ENCODE measurements at places on chromosomes 7 and 10.
A peak's percentile ranks its signal among the peaks of the same experiment; 100 is the strongest.

DNA sequence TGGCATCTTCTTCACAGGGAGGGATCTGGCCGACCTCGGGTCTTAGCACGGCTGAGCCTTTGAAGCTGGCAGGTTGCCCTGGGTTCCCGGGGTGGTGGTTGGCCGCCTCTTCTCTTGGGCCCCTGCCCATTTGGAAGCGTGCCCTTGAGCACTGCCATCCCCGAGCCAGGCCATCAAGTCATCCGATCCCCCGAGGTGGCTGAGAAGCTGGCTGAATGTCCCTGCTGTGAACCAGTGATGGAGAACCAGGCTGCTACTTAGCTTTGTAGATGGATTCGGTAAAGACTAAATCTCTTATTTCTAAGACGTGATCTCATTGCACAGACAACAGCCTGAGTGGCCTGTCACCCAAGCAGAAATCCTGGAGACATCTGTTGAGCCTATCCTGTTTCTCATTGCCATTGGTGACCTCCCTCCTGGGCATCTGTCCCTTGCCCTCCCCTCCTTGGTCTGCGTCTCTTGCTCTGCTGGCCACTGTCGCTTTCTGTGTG lies 74.3 kb downstream of the GRK5 start:
- DNase-seq, result no peak

DNA sequence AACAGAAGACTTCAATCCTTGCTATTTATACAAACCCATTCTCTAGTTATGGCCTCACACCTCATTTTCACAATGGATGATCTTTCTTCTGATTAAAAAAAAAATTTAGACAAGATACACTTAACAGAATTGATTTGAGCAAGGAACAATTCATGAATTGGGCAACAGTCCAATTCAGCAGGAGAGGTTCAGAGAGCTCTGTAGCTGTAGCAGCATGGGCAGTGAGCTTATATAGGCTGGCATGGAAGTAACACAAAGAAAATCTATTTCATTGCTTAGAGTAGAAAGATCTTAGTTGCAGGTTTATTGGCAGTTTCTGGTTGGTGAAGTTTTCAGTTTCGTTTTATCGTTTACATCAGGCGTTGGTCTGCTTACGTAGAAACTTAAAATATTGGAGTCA lies 23.0 kb upstream of the LRGUK start:
- DNase-seq, result peak; percentile 36

DNA sequence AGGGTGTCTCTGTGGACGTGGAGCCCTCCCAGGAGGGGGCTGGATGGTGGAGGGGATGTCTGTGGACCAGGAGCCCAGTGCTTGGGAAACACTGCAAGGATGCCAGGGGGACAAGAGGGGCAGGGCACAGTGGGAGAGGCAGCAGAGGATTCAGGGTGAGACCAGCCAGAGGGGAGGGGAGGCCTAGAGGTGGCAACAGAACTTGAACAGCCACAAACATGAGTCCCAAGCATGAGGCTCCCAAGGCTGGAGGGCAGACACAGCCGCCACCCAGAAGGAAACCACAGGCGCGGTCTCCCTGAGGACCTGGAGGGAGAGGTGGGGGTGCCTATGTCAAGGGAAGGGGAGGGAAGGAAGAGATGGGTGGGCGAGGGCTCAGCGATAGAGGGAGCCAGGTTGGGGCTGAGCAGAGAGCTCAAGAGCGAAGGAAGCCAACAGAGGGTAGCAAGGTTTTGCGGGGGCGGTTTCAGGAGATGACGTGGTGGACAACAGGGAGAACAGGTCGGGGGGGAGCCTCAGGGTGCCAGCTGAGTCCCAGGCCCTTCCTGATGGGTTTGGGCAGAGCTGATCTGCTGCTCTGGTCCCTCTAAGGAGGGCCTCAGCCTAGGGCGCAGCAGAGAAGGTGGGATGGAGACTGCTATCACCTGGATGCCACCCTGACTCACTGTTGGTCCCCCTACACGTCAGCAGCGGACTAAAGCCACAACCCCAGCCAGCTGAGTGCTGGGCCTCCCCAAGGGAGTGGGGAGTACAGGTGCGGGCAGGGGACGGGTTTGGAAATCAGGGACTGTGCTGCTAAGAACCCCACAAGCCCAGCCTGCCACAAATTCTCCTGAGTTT lies 6.7 kb upstream of the PILRA start:
- DNase-seq, result peak; percentile 42

DNA sequence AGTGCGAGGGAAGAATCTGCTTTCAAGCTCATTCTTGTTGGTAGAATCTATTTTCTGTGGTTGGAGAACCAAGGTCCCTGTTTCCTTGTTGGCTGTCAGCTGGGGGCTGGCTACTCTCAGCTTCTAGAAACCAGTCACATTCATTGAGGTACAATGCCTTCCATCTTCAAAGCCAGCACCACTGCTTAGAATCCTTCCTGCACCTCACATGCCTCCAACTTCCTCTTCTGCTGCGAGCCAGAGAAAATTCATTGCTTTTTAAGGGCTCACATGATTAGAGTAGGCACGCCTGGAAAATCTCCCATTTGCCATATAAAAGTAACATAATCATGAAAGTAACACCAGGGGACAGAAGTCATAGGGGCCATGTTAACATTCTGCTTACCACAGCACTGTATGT lies 28.7 kb downstream of the TES start:
- DNase-seq, result no peak

DNA sequence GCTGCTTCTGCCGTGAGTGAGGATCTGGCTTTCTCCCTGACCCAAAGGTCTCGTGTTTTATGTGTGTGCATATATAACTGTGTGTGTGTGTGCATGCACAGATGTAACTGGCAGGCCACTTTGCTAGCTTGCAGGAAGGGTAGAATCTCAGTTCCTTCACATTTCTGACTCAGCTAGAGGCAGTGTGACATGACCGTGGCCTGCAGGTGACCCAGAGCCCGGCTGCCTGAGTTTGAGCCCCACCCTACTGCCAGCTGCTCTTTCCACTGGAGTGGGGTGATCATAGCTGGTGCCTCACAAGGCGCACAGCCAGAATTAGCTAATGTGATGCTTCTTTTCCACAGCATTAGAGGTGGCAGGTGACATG lies 9.3 kb upstream of the MYL7 start:
- DNase-seq, result no peak

GRCh38 chr10:69750011-69750373 lies 51.7 kb upstream of the COL13A1 start:
- DNase-seq, result no peak

DNA sequence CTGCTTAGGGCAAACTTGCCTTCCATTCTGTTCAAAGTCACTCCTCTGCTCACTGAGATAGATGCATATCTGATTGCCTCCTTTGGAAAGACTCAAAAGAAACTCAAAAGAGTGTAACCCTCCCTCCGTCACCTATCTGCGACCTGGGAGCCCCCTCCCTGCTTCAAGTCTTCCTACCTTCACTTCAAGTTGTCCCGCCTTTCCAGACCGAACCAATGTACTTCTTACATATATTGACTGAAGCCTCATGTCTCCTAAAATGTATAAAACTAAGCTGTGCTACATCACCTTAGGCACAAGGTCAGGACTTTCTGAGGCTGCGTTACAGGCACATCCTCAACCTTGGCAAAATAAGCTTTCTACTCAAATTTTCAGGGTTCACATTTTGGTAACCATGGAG lies 77.4 kb upstream of the C1GALT1 start:
- DNase-seq, result no peak

DNA sequence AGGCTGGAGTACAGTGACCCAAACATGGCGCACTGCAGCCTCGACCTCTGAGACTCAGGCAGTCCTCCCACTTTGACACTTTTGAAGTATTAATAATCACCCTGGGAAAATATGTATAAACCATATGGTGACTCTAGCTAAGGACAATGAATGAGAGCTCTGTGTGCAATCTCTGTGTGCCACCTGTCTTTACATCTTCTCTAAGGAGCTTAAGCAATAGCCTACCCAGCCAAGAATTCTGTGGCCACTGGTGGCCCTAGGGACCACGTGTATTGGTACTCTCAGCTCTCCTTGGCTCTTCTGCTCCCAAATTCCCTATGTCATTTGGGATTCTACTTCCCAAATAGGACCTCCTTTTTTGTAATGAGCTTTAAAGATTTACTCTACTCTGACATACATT lies 23.7 kb downstream of the FGF8 start:
- DNase-seq, result no peak

GRCh38 chr7:22329816-22330524 lies 27.0 kb downstream of the RAPGEF5 start:
- no peak for DNase-seq

DNA sequence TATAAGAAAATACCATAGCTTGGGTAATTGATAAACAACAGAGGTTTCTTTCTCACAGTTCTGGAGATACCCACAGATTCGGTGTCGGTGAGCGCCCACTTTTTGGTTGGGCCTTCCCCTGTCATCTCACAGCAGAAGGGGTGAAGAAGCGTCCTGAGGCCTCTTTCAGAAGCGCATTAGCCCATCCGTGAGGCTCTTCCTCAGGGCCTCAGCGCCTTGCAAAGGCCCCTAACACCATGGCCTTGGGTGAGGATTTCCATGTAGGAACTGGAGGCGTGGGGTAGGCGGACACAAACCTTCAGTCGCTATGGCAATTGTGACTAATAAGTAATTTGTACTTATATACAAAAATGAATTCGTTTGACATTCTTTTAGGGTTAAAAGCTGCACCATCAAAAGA lies 316.0 kb downstream of the PTPRN2 start:
- no peak for DNase-seq

DNA sequence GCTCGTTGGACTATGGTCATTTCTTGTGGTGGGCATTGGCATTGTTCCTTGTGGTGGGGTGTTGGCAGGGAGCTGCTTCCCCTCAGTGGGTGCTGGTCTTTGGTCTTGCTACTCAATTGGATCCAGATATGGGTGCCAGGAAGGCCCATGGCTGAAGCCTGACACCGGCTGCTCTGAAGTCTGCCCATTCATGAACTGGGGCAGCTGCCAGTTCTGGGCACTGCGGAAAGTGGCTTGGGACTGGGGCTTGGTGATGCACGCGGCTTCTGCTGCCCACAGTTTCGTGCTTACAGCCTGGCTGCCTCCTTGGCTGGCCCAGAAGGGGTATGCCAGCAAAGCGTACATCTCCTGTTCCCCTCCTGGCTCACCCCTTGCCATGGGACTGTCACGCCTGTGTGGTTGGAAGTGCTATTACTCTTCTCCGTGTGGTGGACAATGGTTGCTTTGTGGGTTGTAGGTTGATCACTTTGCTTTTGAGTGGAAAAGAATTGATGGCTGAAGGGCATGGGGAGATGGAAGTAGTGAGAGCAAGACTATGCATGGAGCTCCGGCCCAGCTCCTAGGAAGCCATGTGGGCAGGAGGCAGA lies 54.7 kb downstream of the ADAMTS14 start:
- DNase-seq, result no peak

DNA sequence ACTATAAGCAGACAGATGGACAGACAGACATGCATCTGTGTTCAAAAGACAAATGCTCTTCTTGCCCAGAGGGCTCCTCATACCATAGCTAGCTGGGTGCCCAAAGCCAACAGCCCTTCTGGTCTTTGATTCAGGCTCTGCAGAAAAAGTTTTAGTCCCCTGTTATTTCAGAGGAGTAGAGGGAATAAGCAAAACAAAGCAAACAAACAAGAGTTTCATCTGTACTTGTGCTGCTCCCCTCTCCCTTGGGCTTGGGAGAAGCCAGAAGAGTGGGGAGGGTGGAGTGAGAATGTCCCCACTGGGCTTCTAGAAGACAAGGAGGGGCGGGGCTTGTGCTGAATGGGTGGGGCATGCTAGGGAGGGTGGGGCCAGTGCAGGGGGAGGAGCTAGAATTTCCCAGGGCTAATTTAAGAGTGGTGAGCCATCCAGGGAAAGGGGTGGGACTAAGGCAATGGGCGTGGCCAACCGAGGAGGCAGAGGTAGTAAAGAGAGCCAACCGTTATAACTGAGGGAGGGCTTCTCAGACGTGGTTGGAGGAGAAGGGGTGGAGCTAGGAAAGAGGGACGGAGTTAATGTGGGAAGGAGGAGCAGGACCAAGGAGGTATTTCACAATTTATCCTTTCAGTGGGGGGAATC lies 101.2 kb upstream of the MGMT start:
- no peak for DNase-seq

DNA sequence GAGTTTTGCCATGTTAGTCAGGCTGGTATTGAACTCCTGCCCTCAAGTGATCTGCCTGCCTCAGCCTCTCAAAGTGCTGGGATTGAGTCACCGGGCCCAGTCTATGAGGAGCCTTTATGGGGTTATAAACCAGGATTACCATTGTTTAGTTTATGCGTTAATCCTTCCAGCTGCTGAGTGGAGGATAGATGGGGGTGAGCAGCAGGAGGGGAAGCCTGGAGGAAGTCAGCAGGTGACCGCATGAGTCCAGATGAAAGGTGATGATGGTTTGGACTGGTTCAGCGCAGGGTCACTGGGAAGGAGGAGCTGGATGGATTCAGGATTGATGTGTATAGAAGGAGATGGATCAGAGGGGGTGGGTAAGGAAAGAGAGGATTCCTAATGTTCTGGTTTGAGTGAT lies 197.1 kb downstream of the ADAM12 start:
- DNase-seq, result no peak

- no peak for DNase-seq
These were observed 21.2 kb downstream of the LSMEM1 start for GRCh38 chr7:112501801-112502503.

DNA sequence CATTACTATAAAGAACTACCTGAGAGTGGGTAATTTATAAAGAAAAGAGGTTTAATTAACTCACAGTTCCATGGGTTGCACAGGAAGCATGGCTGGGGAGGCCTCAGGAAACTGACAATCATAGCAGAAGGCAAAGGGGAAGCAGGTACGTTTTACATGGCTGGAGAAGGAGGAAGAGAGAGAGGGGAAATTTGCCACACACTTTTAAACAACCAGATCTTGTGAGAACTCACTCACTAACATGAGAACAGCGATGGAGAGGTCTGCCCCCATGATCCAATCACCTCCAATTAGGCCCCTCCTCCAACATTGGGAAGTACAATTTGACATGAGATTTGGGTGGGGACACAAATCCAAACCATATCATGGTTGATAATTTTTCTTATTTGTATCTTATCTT lies 51.8 kb upstream of the PPP1R9A start:
- DNase-seq, result no peak

Measured in KBM-7 (cell line).